ENCODE measurements at places on chromosomes 1 and 21.

DNA sequence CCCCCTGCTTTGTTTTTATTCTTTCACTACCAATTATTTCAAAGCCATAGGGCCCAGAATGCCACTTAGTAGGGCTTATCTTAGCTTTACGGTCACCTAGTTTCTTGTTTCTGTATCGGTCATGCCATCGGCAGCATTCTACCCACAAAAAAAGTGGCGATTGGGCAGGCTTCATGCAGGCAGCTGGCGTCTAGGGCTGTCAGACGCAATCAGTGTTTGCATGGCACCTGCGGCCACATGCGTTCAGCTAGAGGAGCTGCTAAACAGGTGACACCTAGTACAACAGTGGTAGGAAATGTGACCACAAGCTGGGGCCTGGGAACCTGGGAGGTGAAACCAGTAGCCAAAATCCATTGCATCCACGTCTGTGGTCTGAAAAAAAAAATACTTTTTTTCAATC, 262.7 kb downstream of the PBX1 start:
- no peak for DNase-seq

DNA sequence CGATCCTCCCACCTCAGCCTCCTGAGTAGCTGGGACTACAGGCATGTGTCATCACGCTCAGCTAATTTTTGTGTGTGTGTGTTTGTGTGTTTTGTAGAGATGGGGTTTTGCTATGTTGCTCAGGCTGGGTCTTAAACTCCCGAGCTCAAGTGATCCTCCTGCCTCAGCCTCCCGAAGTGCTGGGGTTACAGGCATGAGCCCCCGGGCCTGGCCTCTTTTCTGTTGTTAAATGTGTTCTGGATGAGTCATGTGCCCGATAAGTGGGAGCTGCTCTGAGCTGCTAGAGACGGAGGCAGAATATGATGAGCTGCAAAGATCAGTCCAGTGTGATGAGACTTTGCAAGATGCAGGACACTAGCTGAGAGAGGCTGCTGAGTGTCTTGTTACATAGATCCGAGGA, 75.5 kb downstream of the VPS13D start:
- no peak for DNase-seq

- DNase-seq, result no peak
These were observed 6.6 kb downstream of the RSPO1 start for GRCh38 chr1:37628026-37628556.

DNA sequence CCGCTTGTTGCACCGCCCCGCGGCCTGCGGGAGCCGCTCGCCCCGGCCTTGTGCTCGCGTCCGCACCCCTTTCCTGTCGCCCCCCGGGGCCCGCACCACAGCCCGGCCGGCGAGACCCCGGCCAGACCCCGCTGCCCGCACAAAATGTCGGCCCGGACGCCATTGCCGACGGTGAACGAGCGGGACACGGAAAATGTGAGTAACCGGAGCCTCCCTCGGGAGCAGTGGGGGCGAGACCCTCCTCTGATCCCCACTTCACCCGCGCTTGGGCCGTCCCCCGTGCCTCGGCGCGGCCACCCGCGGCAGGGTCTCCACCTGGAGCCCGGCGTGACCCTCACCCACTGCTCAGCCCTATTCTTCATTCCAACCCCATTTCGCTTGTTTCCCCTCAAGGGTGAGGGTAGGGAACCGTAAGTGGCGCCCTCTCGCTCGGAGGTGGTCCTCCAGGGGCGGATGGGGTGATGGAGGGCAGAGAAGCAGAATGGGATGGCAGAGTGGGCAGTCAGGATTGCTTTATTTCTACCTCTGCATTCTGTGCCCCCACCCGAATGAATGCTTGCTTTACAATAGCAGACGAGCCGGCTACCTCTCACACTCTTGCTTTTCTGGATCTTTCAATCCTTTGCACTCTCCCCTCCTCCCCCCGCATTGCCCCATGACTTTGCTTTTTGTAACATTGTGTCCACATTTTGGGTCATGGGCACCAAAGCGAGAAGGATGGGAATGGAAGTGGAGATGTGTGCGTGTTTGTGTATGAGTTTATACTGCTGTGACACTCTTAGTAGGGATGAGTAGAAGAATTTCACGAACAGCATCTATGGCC, 954 bp downstream of the MARK1 start:
- DNase-seq, result no peak

- DNase-seq, result no peak
These were observed 24.9 kb upstream of the GRHL3 start for GRCh38 chr1:24294228-24294672.

DNA sequence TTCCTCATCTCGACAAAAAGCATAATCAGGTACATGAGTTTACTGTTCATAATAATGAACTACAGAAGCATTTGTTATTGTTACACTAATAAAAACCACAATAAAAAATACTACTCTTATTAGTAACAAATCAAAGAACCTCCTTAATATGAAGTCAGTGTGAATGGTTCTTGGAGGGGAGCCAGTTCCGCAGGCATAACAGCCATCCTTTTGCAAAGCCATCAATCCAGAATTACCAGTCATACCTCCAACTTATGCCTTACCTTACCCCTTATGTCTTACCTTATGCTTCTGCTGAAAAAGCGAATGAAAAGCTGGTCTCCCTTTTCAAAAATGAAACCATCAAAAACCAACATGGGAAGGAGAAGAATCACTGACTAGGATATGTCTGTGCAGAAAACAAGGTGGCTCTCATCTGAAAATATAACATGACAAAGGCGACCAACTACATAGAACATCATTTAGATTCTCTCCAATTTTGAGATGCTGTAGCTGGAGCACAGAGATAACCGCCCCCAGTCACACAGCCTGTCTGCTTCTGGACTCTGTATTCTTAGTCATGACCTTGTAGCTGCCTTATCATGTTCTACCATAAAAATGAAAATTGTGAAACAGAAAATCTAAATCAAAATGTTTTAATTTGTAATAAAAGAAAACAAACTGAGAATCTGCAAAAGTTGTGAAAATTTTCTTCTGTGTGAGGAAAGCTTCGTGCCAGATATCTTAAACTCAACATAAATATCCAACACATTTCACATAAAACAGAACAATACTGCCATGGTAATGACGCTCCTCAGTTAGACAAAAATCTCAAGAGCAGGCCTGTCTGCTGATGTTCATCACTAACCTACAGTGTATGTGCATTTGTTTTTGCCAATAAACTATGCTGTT, 438.2 kb downstream of the SMYD3 start:
- DNase-seq, result no peak

DNA sequence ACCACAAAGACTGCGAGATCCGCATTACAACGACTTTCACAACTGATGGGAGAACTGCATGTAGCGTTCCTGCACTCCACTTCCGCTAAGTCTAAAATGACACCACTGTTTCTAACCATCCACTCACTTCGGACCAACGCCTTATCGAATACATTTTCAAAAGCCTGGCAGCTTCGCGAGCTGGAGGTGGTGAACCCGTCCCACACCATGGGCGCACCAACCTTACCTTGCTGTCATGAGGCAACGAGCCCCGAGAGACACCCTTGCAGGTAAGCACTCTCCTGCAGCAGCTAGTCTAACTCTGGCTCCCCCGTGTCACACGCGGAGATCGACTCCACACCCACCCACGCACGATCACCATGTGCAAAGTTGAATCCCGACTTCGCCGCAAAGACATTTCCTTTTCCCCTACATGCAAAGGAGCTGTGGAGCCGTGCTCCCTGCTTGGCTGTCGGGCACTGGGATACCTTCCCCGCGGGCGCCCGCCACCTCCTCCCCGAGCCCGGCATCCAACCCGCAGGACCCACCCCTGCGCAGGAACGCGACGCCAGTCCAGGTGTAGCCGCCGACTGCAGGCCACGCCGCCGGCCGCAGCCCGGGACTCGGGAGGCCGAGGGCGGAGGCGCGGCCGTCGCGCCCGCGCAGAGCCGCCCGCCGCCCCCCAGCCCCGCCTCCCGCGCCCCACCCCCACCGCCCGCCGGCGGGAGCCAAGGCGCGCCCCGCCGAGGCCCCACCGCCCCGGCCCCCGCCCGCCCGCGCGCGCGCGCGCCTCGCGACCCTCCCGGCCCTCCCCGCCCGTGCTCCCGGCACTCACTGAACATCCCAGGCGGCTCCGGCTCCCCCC, 629 bp downstream of the TAF5L start:
- peak; percentile 12 for DNase-seq

GRCh38 chr1:172343240-172344160, 77.0 kb upstream of the C1orf105 start:
- no peak for DNase-seq

DNA sequence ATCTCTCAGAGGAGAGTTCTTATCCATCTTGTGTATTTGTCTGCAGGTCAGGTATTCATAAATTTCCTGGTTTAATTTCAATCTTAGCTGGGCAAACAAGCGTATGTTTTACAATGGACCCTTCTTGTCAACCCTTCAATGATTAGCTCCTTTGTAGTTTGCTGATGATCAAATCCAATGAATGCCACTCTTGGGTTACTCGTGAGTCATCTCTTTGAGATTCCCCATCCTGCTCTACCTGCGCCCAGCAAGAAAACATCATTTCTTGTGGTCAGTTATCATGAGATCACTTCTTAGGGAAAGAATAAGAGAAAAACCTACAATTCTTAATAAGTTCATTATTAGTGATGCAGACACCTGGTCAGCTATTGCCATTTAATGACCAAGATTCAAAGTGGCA, 572.3 kb upstream of the PKN2 start:
- no peak for DNase-seq

DNA sequence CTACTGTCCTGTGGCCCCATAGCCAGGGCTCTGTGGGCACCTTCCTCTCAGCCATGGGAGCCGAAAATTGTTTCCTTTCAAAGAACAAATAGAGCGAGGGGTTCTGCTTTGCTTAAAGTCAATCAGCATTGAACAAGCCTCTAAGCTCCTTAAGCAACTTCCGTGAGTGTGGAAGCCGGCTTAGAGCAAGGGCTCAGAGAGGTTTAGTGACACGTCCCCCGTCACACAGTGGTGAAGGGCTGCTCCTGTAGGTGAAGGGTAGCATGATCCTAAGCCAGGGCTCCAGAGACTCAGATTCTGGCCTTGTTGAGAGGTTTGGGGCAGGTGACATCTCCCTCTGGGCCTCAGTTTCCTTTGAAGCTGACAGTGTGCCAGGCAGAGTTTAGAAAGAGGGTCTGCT, 94.0 kb upstream of the WNT4 start:
- DNase-seq, result no peak

GRCh38 chr1:184840596-184840995, 85.9 kb upstream of the EDEM3 start:
- no peak for DNase-seq

- no peak for DNase-seq
These were observed 178.2 kb upstream of the CAMK1G start for GRCh38 chr1:209405183-209405814.
